Left hindlimb (tissue), 1 donor: ENCODE measurements at places on chromosomes 2 and 18.
A peak's percentile ranks its signal among the peaks of the same experiment; 100 is the strongest.

DNA sequence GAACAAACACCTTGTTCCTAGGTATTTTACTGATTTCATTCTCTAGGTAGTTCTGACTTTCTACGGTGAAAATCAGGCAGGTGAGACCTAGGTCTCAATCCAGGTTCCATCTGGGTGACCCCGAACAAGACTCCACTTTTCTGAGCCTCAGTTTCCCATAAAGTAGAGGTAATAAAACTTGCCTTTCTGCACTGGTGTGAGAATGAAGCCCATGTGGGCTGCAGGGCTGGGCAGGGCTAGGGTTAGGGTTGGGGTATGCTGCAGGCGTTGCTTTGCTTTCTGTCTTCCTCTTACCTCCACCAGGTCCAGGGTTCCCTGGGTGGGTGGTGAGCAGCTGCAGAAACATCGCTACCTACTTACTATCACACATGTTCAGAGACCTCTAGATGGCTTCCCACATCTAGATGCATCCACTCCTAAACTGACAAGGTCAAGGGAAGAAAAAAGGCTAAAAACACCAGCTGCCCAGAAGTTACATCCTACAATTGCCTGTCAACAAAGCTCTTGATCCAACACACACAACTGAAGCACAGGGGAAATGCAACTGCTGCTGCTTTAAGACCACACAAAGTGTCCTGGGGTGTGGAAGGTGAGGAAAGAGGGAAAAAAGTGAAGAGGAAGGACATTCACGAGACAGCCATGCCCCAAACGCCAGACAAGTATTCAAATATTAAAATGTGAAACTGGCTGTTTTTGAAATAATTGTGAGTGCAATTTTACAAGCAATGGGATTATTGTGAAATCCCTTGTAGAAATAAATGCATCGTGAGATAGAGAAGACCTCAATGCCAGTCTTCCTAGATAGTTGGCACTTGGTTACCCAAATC lies 23.5 kb downstream of the MBP start:
- DNase-seq: no peak

DNA sequence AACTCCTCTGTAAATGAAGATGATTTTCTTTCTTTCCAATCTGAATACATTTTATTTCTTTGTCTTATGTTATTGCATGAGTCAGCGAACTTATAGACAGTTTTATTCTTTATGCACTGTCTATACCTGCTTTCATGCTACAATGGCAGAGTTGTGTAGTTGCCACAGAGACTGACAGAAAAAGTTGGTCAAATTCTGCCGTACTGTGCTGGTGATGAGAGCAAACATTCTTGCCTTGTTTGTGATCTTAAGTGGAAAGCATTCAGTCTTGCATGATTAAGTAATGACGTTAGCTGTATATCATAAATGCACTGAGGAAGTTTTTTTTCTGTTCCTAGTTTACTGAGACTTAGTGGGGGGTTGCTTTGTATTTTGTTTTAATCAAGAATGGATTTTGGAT lies 32.9 kb downstream of the ZC3H15 start:
- DNase-seq: no peak

GRCh38 chr2:47002480-47003381 lies 87.1 kb upstream of the MCFD2 start:
- DNase-seq: peak; percentile 78

DNA sequence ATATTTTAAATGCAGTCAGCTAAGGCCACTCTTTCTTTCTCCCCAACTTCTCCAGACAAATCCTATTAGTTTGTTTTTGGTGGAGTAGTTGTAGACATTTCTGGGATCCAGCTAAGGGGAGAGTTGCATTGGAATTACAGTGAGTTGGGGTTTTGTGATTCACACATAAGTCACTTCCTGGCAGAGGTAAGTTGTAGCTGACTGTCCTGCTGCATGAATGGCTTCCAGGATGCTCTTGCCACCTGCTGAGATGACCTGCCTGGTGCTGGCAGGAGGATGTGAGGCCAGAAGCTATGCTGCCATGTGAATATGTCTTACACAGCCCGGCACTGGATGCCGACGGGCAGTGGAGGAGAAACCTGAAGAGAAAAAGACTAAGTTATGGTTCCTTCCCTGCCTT lies 243.7 kb downstream of the TDRD15 start:
- DNase-seq: no peak

DNA sequence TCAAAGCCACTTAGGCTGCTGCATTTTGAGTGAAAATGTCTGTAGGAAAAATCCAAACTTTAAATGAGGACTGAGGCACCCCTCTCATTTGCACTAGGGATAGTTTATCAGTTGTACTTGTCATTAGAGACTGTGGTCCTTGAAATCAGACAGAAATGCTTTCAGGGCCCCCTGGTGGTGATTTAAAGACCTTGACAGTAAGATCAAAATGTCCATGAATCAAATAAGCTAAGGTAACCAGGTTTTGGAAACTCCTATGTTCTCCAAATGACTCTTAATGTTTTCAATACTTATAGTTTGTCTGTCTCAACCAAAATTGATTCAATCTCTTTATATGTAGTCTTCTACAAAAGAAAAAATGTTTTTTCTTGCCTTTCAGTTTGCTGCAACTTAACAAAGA lies 28.8 kb upstream of the DDX18 start:
- DNase-seq: no peak

DNA sequence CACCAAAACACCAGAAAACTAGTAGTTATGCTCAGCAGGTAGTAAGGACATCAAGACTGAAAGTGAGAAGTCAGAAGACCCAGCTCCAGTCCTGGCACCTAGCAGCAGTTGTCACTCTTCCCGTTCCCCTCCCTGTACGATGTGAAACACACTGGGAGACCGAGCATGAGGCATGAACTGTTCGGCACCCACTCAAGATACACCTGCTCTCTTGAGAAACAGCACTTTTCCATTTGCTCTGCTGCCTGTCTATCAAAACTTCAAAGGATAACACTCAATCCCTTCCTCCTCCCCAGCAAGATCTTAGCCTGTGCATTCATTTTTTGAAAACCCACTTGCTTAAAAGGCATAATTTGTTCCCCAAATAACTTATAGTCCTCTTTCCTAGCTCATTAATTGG lies 123.9 kb downstream of the PLEKHM3 start:
- DNase-seq: no peak

- DNase-seq: no peak
Measured at GRCh38 chr2:206936843-206937230, 2.5 kb upstream of the CPO start.

GRCh38 chr18:56118422-56118821 lies 520.0 kb downstream of the TXNL1 start:
- no peak for DNase-seq

DNA sequence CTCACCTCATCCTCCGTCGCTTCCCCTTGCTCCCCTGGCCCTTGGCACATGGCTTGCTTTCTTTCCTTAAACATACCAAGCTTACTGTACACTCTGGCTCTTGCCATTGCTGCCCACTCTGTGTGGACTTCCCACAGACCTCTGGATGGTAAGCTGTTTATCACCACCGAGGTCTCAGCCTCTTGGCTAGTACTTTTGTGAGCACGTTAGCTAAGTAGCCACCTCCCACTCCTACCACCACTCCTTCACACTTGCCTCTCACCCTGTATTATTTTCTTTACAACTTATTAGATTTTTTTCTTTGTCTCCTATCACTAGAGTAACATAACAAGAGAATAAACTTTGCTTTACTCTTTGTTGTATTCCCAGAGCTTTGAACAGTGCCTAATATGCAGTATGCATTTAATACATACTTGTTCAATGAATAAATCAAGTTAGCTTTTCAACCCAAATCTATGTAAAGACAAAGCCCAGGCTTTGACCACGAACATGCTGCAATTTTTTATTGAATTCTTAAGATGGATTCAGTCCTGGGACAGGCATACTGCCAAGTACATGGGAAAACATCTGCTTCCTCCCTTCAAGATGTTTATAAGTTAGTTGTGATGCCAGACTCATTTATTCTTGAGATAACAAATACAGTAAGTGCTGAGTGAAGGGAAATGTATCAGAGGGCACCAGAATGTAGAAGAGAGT lies 25.0 kb upstream of the MSGN1 start:
- DNase-seq: peak; percentile 31

GRCh38 chr2:15169326-15170069 lies 391.6 kb downstream of the NBAS start:
- no peak for DNase-seq

- no peak for DNase-seq
Measured at GRCh38 chr2:61356958-61357350, 113.9 kb downstream of the USP34 start.

GRCh38 chr2:151289972-151290866 lies 751 bp upstream of the NMI start:
- no peak for DNase-seq

GRCh38 chr18:57869221-57869620 lies 66.1 kb upstream of the ATP8B1 start:
- DNase-seq: no peak

GRCh38 chr2:107622741-107623310 lies 203.9 kb upstream of the RGPD4 start:
- no peak for DNase-seq

GRCh38 chr18:25298853-25299274 lies 53.1 kb downstream of the ZNF521 start:
- DNase-seq: no peak

- DNase-seq: no peak
Measured at GRCh38 chr2:9031246-9031645, 27.8 kb upstream of the MBOAT2 start.

DNA sequence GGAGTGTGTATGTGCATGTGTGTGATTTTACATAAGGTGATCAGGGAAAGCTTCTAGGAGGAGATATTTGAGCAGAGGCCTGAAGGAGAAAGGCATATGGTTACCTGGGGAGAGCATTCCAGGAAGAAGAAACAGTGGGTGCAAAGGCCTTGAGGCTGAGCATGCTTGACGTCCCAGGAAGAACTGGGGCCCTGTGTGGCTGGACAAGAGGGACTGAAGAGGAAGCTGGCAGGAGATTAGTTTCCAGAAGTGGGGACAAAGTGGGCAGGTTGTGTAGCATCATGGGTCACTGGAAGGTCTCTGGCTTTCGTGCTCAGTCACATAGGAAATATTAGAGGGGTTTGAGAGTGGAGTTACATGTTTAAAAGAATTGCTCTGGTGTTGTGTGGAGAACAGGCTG lies 42.0 kb upstream of the POLE4 start:
- DNase-seq: no peak

- DNase-seq: no peak
Measured at GRCh38 chr2:224946895-224947294, 95.4 kb downstream of the DOCK10 start.
